ENCODE measurements at places on chromosomes 4 and X. TPM values are rescaled to one million over a fixed set of nuclear protein-coding genes. Genes with fewer than 3 reads are reported as not detected.

Gene GYG2
- total RNA-seq, result 19.7 TPM

Gene ADH1B
- total RNA-seq, result 6.1 TPM

- no peak for DNase-seq
- H3K36me3 ChIP-seq, result no peaks in the 10 kb centered on the region
- H3K4me3 ChIP-seq, result no peak overlapping the region
Measured at GRCh38 chrX:24494647-24495075, 29.6 kb downstream of the PDK3 start.

Gene TENM3
- total RNA-seq, result 49.3 TPM

- H3K36me3 ChIP-seq, result no peaks in the 10 kb centered on the region
- peaks cover 3% of the 10 kb centered on the region for H3K4me1 ChIP-seq
- H3K27me3 ChIP-seq, result no peaks in the 10 kb centered on the region
Measured at GRCh38 chr4:26288355-26288909, 32.4 kb upstream of the RBPJ start.

All from type B pancreatic cell (in vitro differentiated cells).